H54 (cell line): ENCODE measurements at places on chromosomes 3 and 15.

DNA sequence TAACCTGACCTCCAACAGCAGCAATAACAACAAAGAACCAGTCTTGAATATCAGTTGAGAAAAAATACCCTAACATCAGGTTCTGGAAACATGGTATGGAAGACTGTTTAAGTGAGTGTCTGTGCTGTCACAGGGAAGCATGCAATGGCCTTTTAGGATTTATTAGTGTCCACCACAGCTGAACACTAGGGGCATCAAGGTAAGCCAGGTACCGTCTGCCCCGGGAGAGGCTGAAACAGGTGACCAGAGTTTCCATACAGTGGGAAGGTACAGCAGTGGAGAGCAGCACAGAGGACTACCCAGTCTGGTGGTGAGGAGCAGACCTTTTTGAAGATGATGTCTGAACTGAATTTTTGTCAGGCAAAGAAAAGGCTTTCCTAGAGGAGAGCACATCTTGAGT, 18.4 kb downstream of the ZDHHC23 start:
- DNase-seq, result no peak

- no peak for DNase-seq
These were observed 248.7 kb upstream of the IL12A start for GRCh38 chr3:159739969-159740368.

- DNase-seq, result no peak
These were observed 120.7 kb downstream of the CMSS1 start for GRCh38 chr3:99938270-99938911.

- no peak for DNase-seq
These were observed 14.9 kb upstream of the MAGI1 start for GRCh38 chr3:66053550-66054094.

DNA sequence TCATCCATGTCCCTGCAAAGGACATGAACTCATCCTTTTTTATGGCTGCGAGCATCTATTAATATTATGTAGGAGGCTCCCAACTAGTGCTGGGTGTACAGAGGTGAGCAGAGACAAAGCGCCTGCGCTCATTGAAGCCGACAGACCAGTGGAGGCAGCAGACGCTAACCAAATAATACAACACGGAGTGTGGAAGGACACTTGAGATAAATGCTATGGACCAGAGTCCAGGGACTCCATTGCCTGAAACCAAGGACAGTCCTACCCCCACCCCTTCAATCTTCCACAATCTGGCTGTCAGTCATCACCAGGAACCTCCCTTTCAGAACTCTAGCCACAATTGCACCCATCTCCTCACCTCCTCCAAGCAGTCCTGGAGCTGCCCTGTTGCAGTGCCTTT, 41.5 kb downstream of the KLHL6 start:
- DNase-seq, result no peak

DNA sequence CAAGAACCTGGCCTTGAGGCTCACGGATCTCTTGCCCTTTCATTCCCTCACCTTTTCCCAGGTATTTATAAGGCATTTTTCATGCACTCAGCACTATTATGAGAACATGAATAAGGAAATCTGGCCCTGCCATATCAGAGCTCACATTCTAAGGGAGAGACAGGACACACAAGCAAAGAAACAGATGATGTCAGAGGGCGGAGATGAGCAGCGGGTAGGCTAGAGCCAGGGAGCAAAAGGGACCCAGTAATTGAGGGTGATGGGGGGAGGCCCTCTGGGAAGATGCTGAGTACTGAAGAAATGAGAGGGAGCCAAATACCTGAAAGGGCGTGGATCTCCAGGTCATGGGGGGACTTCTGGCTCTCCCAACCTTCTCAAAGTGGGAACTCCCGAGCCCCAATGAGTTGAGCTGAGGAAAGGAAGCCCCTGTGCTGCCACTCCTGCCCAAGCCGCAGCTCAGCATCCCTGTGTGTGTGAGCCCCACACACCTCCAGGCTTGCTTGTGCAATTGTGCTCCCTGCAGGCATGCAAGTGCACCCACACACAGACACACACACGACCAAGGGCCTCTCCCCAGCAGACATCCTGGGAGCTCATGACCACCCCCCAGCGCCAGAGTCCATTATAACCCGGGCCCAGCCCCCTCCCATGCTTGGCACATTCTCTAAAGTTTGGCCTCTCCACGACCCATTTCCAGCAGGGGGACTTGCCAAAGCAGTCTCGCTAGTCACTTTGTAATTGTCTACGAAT, 81.4 kb upstream of the PXYLP1 start:
- no peak for DNase-seq

DNA sequence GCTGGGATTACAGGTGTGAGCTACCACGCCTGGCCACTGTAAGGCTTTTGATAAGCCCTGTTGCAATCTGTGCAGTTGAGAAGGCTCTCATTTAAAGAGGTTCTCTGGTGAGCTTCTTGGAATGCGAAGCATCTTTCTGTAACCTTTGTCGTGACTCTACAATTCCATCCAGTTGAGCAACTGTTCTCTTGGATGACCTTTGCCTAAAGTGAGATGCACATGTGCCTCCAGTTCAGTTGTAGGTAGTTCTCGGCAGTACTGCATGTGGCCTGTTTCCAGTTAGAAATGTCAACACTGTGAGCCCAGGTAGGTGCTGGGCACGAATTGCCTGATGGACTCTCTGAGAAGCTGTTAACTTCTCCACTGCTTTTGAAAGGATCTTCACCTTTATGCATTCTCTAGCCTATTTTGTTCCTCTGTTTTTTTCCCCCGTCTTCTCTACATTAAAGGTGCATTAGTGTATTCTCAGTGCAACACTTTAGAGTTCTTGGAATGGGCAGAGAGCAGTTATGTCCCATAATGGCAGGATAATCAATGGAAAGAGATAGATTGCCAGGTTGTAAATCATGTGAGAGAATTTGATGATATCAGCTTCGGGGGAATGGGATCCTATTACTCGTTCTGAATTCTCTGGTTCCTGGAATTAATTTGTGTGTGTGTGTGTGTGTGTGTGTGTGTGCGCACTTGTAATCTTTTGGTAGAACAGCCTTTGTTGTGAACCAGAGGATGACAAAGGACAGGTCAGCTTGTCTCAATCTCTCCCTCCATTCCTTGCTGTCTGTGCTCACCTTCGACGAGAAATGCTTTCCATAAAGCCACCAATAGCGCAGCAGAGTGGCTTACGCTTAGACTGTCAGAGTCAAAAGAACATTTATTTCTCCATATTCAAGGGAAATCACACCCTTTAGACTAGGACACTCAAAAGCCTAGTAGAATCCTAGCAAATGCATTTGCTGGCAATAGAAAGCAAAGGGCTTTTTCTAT, 51.1 kb downstream of the PTPRG start:
- DNase-seq, result no peak

DNA sequence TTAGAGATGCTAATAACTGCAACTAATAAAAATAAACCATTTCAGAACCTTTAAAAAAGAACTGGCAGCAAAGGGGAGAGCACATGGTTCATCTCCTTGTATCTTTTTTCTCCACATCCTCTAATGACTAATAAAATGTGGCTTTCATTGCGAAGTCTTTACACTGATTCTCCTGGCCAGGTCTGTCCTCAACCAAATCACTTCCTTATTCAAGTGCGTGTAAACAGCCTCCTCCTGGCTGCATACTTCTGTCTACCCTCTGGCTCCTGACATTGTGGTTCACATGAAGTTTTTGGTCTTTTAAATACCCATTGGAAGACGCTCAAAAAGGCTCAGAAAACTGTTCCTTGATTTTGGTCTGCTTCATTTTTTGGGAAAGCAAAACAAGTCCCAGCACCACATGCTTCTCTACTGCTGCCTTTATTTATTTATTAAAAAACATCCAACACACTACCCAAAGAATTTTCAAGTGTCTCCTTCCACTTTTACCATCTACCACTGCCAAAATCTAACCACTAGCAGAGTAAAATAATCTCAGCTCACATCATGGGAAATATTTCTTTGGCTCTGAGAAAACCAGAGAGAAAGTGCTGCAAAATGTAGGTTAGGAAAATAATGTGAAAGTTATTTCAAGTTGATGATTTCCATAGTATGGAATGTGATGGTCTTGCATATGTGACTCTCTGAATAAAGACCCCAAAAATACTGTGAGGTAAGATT, 85.1 kb downstream of the EFL1 start:
- DNase-seq, result no peak

GRCh38 chr3:139222100-139222657, 121.6 kb upstream of the MRPS22 start:
- no peak for DNase-seq

DNA sequence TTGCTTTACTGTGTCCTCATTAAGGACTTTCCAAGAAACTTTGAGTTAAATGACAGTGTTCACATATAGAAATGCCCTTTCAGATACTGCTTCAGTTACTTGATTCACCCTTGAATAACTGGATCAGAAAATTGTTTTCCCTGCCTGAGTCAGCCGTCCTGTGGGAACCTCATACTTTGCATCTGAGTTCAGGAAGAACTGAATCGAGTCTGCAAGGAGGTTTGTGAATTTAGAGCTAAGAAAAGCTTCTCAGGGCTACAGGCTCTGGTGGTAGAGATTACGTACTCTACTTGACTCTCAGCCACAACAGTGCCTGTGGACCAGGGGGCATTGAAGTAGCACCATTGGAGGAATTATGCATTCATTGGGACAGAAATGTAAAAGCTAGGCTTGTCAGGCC, 252.4 kb upstream of the C2CD4B start:
- DNase-seq, result no peak

- no peak for DNase-seq
These were observed 22.6 kb downstream of the ZNF80 start for GRCh38 chr3:114214542-114215341.

DNA sequence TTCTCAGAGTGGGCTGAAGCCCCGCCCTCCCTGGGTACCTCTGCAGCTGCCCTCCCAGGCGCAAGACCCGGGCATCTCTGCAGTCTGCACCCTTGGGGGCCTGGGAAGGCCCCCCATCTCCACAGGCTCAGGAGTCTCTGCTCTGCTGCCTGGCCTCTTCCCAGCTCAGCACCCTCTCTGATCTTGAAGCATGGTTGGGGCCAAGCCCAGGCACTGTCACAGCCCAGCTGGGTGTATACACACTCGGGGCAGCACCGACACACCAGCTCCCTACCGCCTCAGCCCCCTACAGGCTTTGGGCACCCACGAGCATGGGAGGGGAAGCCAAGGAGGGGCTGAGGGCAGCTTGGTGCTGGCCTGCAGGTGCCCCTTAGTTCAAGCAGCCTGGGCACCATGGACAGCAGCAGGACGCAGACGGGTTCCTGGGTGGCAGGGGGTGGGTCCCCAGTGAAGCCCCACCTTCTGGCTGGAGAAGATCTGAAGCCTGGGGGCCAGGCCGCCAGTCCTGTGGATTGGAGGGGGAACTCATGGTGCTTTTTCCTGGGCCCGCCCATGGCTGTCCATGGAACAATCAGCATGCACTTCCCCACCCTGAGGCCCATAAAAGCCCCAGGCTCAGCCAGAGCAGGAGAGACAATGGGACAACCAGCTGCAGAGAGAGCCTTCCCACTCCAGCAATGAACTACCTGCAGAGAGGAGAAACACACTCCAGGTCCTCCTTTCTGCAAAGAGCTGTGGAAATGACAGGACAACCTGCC, 170.6 kb downstream of the TJP1 start:
- no peak for DNase-seq

GRCh38 chr3:20043396-20043795, 3.1 kb downstream of the KAT2B start:
- DNase-seq, result no peak

DNA sequence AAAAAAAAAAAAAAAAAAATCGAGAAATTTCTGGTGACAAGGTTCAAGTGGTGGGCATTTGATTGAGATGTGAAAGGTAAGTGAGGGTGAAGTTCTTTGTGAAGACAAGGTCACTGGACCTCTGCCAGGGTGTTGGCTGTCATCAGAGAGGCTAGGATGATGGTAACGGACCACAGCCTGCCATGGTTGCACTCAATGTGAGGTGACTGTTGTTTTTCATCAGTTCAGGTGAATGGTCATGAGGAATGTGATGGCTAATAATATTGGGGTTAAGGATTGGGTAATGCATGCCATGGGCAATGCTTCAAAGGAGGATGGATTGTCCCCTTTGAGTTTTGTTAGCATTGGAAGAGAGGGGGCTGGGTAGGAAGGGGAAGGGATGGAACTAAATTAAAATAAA, 4.3 kb upstream of the ALPK3 start:
- DNase-seq, result no peak

DNA sequence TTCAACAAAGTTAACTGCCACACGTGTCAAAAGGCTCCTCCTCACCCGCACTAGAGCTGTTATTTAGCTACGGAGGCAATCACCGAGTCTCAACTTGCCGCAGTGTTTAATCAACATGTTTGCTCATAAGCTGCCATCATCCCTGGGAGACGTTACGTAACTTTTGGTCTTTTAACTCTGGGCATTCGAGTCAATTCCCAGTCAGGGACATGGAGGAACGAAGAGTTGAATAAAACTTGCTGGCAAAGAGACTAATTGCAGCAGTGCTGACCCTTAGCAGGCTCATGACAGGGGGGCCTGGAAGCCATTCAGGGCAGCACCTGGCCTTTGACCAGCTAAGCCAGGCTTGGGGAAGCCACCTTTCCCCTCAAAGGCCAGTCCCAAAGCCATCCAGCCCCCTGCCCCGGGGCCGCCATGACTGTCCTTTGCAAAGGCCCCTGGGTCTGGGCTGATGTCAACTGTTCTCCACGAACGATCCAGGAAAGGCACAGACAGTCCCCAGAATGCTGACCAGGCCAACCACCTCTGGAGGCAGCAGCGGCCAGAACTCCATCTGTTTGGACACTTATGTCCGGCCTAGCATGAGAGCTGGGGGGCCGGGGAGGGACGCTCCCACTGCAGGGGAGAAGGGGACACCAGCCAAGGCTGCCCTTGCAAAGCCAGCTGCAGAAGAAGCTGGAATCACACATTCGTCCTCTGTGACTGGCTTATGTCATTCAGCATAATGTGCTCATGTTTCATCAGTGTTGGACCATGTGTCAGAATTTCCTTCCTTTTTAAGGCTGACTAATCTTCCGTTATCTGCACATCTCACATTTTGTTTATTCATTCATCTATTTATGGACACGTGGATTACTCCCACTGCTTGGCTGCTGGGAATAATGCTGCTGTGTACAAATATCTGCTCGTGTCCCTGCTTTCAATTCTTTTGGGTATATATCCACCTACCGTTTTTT, 43.7 kb downstream of the PCSK6 start:
- DNase-seq, result no peak

GRCh38 chr15:83526319-83526718, 79.2 kb downstream of the SH3GL3 start:
- DNase-seq, result no peak
